NCI-H345 (cell line): ENCODE measurements at places on chromosomes 5 and 9.

- no peak for DNase-seq
Observed at GRCh38 chr9:89814340-89815040, 209.7 kb downstream of the GADD45G start.

DNA sequence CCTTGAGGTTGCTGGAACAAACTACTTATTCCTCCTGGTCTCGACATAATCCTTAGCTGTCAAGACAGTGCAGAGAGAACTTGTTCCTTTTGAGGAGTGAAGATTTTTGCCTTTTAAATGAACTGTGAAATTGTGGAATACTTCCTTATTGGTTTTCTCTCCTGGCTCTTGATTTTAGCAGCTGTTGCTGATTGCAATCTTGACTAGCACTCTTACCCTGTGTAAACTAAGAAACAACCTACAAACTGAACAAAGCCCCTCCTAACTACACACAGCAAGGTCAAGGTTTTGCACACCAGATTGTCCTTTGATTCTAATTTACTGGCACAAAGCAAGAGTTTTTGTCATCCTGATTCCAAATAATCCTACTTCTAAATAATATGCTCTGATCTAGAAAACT, 84.0 kb upstream of the GOLGA1 start:
- no peak for DNase-seq

GRCh38 chr9:91726406-91727100, 223.5 kb downstream of the ROR2 start:
- no peak for DNase-seq

DNA sequence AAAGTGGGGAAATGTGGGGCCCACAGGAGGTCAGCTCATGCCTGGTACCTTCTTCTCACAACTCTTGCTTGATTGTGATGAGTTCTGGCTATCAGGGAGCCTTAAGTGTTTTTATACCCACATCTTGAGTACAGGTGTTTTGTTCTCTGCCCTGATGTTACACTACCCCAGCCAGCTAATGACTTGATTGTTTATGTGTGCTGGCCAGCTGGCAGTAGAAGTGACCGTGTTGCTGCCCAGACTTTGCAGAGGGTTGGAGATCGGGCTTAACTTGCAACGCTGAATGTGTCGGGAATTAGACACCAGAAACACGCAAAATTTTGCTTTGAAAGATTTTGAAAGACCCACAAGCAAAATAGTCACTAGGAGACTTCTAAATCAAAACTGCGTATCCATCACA, 16.9 kb upstream of the ZDHHC11B start:
- DNase-seq, result no peak

- DNase-seq, result no peak
Observed at GRCh38 chr9:21810388-21810787, 8.0 kb downstream of the MTAP start.

DNA sequence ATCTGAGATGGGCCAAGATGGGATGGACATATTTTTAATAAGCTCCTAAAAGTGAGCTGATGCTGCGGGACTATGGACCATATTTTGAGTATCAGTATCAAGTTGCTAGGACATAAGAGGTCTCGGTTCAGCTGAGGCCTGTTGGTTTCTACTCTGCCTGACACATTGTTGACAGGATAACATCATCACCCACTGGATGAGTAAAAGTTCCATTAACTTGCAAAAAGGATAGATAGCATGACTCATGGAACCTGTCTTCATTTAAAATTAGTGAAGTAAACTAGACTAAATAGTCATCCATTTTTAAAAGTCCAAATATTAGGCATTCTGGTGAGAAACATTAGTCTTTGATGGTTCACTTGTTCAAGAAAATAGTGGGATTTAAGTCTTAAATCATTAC, 33.3 kb downstream of the PARP8 start:
- DNase-seq, result no peak

DNA sequence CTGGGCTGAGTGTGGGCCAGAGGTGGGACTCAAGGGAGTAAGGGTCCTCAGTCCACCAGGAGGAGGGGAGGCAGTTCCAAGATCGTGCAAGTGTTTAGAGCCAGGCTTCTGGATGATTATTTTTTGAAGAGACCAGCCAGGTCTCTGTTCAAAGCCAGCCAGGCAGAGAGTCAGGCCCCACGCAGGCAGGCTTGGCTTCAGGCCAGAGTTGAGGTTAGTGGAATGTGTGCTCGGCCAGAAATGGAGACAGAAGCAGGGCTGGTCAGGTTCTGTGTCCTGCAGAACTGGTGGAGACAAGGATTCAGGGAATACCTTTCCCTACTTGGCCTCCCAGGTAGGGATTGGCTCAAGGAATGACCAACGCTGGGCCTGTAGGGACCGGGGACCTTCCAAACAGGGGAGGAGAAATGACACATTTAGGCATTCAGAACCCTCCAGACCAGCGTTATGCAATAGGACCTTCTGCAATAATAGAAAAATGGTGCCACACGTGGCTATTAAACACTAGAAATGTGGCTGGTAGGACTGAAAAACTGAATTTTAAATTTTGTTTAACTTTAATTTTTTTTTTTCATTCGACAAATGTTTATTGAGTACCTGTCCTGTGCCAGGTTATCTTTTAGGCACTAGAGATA, 106.2 kb downstream of the CMYA5 start:
- no peak for DNase-seq

DNA sequence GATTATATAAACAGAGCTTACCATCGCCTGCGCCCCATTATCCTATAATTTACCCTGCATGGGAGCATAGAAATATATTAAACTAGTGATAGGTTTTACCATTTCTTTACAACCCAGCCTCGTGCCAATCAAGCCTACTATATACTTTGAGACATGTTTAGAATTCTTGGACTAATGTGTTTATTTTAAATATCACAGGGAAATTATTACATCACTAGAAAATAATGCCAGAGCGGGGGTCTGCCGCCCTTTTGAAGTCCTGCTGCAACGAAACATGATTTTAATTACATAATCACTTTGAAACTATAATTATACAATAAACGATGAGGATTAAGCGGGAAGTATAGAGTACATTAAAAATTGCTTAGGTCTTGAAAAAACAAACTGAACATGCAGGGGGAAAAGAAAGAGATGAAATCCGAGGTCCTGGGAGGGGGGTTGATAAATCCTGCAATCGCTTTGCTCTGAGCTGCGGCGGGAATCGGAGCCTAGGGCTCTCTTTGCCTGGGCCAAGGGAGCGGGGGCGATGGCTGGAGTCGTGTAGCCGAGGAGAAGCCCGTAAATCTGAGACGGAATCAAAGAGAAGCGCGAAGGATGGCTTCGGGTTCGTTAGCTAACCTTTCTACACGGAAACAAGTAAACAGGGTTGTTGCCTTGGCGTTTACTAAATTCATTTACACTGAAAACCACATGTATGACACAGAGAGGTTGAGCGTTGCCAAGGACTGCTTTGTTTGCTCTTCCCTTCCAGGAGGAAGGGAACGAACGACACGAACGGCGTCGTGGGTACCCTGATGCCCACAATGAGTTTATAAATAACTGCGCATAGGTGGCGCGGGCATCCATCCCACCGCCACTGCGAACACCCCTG, 127.6 kb downstream of the TMEM174 start:
- DNase-seq, result no peak

- no peak for DNase-seq
Observed at GRCh38 chr9:26169708-26170107, 491.5 kb upstream of the TUSC1 start.

DNA sequence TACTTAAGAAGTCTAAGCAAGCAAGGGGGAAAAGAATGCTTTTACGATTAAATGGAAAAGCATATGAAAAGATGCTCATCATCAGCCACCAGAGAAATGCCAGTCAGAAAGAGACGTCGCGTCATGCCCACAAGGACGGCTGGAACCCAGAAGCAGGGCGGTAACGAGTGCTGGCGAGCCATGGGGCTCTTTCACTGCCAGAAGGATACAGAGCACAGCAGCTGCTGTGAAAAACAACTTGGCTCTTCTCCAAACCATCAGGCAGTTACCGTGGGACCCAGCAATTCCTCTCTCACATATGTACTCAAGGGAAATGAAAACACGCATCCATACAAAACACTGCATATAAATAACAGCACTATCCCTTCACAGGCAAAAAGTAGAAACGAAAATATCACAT, 95.5 kb downstream of the CAMSAP1 start:
- peak; percentile 87 for DNase-seq

DNA sequence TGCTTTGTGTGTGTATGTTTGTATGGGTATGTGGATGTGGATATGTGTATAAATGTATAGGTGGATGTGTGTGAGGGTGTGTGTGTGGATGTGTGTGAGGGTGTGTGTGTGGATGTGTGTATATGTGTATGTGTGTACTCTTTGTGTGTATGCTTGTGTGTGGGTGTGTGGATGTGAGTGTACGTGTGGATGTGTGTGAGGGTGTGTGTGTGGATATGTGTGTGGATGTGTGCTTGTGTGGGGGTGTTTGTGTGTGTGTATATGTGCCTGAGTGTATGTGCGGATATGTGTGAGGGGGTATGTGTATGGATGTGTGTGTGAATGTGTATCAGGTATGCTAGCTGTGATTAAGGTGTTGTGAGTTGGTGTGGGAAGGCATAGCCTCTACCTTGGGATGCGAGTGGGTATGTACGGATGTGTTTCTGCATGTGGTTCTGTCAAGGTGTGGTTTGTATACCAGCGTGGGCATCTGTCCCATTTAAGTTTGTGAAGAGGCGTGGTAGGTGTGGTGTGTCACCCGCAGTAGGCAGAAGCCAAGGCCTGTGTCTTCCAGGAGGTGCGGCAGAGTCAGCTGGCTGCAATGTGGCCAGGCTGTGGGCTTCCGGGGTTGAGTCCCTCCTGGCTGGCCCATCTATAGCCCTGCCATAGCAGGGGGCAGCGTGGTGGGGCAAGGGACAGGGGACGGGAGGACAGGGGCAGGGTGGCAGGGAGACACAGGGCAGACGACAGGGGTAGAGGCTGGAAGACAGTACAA, 155.8 kb downstream of the DAB2IP start:
- DNase-seq, result no peak

DNA sequence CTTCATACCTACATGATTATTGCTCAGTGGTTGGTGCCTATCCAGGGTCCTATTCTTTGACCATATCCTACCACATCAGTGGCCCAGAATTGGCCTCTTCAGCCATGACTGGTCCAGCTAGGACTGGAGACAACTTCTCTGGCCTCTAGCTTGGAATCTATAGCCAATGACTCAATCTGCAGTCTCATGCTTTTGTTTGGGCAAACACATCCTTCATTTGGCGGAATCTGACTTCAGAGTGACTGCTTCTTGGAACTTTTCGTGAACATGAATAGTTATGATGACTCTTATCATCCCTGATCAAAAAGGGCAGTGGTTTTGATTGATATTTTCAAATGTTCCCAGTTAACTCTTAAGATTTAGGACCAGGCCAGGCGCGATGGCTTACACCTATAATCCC, 134.1 kb downstream of the PAPPA start:
- no peak for DNase-seq

DNA sequence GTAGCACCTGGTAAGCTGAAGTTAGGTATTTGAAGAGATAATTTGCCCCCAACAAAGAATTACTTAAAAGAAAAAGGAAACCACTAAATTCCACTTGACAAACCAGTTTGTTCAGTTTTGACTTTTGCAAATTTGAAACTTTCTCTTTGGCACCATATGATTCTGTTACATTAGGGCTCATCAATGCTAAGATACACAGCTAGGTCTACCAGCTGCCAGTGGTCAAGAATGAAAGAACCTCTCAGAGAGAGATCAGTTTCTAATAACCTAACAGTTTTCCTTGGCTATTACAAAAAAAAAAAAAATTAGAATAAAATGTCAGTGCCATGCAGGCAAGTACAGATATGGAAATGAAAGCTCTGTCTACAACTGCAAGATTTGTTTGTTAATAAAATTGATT, 92.3 kb downstream of the CAAP1 start:
- no peak for DNase-seq

GRCh38 chr5:78813286-78813685, 164.7 kb upstream of the LHFPL2 start:
- DNase-seq, result no peak

DNA sequence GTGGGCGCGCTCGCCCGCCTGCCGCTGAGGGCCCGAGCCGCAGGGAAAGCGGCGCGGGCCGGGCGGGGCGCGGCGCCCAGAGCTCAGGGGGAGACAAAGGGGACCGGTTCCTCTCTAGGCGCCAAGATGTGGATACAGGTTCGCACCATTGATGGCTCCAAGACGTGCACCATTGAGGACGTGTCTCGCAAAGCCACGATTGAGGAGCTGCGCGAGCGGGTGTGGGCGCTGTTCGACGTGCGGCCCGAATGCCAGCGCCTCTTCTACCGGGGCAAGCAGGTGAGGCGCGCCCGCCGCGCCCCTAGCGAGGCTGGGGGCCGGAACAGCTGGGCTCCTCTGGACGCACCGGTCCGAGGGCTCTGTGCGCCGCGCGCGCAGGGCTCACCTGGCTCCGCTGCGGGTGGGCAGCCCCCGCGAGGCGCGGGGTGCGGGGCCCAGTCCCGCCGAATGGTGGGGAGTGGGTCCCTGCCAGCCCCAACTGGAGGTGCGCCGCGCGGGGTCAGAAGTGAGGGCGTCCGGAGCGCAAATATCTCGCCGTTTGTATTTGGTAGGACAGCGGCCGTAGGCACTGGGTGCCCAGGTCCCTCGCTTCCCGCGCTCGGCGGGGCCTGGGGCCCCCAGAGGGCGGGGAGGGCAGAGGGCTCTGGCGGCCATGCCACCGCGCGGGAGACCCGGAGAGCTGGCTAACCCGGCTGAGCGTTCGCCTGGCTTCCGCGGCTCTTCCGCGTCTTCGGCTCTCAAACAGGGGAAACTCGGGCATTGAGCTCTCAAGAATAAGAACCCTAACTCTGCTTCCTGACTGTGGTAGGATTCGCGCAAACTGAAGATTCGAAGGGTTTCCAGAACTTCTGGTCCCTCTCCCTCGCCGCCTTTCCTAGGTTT, 607 bp downstream of the UHRF2 start:
- DNase-seq, result peak; percentile 46

- no peak for DNase-seq
Observed at GRCh38 chr5:18142831-18143230, 508.6 kb downstream of the TAF11L14 start.

- no peak for DNase-seq
Observed at GRCh38 chr5:73415617-73416016, 33.0 kb downstream of the FOXD1 start.

DNA sequence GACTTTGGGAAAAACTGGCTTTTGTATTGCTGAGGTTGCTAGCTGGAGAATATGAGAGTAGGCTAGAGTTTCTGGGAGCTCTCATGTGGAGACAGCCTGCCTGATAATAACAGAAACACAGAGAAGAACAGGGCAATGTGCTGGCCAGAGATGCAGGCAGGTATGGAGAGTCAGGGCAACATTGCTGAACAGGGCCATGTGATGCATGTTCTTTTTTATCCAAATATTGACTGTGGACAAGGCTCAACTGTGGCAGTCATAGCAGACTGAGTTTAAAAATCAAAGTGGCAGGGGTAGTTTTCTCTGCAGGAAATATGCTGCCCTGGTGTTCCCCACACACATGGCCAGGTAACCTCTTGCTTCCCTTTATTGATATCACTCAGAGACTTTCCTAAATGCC, 381.1 kb downstream of the RASEF start:
- DNase-seq, result no peak
